Lower lobe of right lung (tissue), 2 donors: ENCODE measurements at places on chromosomes 2 and 18. TPM values are rescaled to one million over a fixed set of nuclear protein-coding genes. Genes with fewer than 3 reads are reported as not detected.

DNA sequence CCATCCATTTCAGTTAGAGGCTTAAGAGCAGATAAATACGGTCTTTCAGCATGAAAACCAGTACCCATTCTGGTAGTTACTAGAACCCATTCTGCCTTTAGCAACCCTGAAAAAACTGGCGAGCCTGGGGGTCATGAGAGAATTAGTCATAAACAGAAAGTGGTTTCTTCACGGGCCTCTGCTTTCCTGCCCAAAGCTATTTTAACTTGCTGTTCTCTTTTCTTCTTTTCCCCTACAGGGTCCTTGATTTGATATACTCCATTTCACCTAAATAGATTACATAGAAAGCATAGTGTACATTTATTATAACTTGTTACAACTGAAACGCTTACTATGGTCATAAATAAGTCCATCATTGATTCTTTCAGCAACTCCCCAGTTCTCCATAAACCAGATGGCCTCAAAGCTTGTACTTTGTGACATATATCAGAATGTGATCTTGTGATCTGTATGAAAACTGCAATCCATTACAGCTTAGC, 48.3 kb downstream of the WDFY1 start:
- no peak for DNase-seq

GRCh38 chr2:8566774-8567468, 114.9 kb upstream of the ID2 start:
- DNase-seq: no peak

Gene PLB1
- total RNA-seq: 5.5 TPM

- DNase-seq: no peak
Measured at GRCh38 chr2:179354739-179355537, 90.3 kb upstream of the SESTD1 start.

- DNase-seq: no peak
Measured at GRCh38 chr2:208798698-208799097, 392.1 kb downstream of the PTH2R start.
